ENCODE measurements at places on chromosomes 1 and 21.

DNA sequence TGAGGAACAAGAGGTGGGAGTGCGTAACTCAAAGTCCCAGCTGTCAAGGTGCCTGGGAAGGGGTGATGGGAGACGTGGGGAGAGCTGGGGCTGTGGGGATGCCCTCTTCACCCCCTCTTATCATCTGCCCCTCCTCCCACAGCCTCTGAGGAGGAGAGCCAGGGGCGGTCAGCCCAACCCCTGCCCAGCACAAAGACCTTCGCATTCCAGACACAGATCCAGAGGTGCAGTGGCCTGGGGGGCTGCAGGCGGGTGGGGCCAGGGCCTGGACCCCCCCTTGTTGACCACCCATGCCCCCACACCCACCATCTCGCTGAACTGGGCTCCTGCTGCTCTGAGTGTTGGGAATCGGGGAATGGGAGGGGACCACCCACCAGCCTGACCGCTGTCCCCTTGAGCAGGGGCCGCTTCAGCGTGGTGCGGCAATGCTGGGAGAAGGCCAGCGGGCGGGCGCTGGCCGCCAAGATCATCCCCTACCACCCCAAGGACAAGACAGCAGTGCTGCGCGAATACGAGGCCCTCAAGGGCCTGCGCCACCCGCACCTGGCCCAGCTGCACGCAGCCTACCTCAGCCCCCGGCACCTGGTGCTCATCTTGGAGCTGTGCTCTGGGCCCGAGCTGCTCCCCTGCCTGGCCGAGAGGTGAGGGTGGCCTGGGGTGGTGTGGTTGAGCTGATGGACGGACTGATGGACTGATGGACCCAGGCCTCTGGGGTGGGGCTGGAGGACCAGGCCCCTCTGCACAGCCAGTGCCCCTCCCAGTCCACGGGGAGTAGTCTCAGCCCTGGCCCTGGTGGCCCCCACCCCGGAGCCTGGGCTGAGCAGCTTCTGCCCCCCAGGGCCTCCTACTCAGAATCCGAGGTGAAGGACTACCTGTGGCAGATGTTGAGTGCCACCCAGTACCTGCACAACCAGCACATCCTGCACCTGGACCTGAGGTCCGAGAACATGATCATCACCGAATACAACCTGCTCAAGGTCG lies 29.7 kb downstream of the TRIM11 start:
- no peak for DNase-seq

GRCh38 chr21:45134279-45135076 lies 60.1 kb downstream of the ADARB1 start:
- no peak for DNase-seq

DNA sequence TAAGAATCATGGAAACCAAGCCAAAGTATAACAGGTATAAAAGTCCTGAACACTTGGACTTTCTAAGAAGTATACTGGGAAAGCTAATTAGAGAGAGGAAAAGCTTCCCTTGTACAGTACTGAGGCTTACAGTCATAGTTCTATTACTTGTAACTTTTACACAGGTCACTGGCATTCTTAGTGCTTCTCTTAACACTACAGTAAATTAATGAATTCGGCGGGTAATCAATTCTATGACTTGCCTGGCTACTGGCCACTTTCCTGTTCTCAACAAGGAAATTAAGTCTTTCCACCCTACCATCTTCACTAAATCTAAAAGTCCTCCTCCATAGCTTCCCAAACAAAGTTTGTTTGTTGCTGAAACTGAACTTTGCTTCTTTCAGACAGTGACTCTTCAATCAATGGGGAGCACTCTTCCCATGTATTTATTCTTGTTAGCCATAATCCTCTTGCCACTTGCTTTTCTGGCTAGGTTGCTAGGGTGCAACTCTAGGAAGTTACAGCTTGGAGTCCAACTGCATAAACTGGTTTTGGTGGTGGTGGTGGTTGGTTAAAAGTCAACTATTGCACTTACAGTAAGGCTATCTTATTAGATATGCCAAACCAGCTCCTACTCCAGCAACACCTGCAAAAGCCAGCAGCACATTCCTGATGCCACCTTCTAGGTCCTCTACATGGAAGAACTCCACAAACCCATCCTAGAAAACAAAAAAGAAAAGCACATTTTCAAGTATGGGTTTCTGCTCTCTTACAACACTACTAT lies 2.4 kb downstream of the MCL1 start:
- no peak for DNase-seq

- DNase-seq, result no peak
Observed at GRCh38 chr1:197808880-197809279, 33.6 kb upstream of the DENND1B start.
